ENCODE measurements at places on chromosomes 11 and 22.

DNA sequence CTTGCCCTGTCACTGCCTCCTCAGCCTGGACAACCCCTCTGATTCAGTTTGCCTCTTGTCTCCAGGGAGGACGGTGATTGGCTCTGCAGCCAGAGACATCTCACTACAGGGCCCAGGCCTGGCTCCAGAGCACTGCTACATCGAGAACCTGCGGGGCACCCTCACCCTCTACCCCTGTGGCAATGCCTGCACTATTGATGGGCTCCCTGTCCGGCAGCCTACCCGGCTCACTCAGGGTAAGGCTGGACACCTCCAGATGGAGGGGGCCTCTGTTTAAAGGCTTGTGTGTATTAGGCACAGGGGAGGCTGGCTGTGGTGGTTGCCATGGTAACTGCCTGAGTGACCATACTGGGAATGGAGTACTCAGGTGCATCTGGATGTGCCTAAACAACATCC, 8.6 kb downstream of the PHLDB1 start:
- no peak for DNase-seq

- DNase-seq = no peak
These were observed 1276.1 kb downstream of the LRRC4C start for GRCh38 chr11:40183073-40184064.

DNA sequence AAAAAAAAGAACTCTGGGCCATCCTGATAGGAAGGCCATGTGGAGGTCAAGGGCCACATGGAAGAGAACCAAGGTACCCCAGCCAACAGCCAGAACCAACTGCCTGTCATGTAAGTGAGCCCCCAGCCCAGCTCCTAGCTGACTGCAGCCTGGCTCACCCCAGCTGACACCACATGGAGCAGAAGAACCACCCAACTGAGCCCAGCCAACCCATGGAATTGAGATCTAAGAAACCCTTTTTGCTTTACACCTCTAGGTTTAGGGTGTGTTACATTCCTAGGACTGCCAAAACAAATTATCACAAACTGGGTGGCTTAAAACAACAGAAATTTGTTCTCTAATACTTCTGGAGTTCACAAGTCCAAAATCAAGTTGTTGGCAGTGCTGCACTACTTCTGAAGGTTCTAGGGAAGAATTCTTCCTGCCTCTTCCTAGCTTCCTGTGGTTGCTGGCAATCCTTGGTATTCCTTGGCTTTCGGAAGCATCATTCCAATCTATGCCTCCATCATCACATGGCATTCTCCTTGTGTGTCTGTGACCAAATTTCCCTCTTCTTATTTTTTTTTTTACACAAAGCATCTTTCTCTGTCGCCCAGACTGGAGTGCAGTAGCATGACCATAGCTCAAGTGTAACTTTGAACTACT, 4.4 kb downstream of the C11orf86 start:
- no peak for DNase-seq

DNA sequence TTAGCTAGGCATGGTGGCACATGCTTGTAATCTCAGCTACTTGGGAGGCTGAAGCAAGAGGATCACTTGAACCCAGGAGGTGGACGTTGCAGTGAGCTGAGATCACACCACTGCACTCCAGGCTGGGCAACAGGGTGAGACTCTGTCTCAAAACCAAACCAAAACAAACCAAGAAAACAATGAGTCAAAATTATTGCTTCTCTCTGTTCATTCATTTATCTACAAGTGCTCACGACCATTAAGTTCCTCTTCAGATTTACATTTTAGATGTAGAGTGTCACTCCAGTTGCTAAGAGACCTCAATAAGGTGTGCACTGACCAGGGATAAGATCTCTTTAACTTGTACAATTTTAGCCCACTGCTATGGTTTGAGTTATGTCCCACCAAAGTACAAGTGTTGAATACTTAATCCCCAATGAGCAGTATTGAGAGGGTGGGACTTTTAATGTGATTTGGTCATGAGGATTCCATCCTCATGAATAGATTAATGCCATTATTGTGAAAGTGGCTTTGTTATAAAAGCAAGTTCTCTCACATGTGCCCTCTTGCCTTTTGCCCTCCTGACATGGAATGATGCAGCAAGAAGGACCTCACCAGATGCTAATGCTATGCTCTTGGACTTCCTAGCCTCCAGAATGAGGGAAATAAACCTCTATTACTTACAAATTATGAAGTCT, 7.8 kb downstream of the HNRNPUL2 start:
- no peak for DNase-seq

DNA sequence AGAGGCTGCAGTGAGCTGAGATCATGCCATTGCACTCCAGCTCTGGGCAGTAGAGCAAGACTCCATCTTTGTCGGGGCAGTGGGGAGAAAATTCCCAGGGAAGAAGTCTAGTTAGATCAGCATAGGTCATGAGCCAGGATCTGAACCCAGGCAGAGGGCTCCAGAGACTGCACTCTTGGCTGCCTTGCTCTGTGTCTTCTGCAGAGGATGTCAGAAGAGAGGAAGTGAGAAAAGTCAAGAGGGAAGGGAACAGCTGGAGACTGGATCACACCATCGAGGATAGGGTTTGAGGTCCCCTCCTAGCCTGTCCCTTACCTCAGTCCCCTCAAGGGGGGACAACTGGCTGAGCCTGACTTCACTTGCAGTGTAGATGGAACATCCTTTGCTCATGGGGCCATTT, 5.8 kb downstream of the MYOD1 start:
- DNase-seq = no peak

DNA sequence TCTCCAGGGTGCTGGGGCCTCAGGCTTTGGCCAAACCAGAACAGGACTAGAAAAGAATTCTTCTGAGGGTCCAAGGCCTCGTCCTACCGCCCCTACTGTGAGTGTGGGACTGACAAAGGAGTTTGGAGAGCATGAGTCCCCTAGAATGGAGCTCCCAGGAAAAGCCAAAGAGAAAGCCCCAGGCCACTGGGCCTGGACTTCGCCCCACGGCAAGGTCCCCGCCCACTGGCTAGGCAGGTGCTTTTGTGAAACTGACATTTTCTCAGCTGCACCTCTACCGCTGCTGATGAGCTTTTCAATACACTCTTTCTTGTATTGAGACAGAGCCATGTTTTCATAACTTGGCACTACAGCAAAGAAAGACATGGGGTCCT, 9.7 kb upstream of the FGF3 start:
- DNase-seq = no peak

All from cardiac fibroblast (primary cell).